CD4-positive, CD25-positive, alpha-beta regulatory T cell (primary cell): ENCODE measurements at places on chromosomes 13 and 19. TPM values are rescaled to one million over a fixed set of nuclear protein-coding genes. Genes with fewer than 3 reads are reported as not detected.

Gene URAD
- not detected for total RNA-seq

Gene CPB2
- not detected for total RNA-seq

Gene USE1
- total RNA-seq = 27.1 TPM

Gene F7
- not detected for total RNA-seq

DNA sequence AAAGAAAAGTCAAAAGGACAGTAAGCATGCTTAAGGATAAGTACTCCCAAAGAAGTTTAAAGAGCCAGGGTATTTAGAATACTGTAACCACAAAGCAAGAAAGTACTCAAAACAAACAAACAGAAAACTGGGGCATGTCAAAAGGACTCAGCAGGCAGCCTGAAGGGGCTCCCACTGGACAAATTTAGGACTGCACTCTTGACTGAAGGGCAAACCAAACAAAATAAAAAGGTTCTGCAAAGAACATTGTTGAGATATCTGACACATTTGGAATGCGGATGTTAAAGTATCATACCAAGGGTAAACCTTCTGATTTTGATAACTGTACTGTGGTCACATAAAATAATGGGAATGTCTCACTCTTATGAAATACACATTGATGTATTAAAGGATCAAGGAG, 157.4 kb downstream of the TNFSF13B start:
- DNase-seq = no peak

- peak; percentile 6 for DNase-seq
These were observed 462.5 kb downstream of the KLF5 start for GRCh38 chr13:73521290-73521624.

GRCh38 chr13:69363360-69363759, 744.3 kb upstream of the ATXN8OS start:
- no peak for DNase-seq

DNA sequence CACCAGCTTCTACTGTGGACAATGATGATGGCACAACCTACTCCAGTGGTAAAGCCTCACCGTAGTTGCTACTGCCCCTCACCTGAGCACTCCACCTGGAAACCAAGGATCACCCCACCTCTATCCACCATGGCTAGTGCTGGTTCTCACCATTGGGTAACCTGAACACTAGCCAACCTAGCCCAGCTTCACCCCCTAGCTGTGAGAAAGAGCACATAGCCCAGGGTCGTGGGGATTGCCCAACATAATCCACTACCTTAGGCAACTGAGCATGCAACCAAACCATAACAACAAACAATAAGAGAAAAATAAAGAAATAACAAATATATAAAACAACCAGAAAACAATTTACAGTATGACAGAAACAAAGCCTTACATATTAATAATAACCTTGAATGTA, 560.1 kb downstream of the DIAPH3 start:
- no peak for DNase-seq

DNA sequence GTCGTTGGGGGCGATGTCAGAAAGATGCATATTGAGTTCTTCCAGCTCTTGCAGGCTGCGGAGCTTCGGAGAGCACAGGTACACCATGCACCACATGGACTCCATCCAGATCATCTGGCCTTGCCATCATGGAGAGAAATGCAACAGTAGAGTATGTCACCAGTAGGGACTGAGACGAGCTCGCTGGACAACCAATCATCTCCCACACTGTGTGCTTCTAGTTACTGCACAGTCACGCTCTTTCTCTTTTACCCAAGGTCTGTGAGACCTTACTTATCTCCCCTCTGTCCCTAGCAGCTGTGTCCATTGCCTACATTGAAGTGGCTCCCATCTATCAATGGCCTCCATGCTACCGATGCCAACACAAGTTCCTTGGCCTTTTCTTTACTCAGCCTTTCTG, 90.5 kb downstream of the C13orf42 start:
- no peak for DNase-seq

DNA sequence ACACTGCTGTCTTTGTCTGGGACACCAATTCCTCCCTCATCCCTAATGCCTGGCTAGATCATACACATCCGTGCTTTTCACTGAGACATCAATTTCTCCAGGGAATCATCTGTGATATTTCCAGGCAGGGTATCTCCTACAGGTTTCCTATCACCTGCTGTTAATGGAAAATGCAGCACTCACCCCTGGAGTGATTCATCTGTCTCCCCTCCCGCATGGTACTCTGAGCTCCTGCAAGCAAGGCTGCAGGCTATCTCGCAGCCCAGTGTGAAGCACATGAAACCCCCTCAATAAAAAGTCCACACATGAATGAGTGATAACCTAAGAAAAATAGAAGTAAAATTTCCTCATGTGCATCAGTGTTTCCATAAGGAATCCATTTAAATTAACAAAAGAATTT, 38.5 kb downstream of the SERTM1 start:
- DNase-seq = no peak

DNA sequence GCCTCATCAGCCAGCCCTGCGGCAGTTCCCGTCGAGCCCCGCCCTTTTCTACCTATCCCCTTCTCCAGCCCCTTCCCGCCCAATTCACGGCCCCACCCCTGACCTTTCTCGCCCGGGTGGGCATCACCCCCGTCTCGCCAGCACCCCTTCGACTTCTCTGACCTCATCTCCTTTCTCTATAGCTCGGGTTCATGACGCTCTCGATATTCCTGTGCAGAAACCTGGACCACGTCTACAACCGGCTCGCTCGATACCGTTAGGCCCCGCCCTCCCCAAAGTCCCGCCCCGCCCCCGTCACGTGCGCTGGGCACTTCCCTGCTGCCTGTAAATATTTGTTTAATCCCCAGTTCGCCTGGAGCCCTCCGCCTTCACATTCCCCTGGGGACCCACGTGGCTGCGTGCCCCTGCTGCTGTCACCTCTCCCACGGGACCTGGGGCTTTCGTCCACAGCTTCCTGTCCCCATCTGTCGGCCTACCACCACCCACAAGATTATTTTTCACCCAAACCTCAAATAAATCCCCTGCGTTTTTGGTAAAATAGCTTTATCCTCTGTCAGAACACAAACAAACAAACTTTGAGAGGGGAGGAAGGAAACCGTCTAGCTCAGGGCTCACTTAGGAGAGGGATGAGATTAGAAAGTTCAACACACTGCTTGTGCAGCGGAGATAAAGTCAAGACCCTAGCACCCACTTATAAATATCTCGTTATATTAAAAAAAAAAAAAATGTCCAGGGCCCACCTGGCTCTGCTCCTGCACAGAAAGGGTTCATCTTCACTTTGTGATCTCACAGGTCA, 5.1 kb downstream of the CD37 start:
- DNase-seq = no peak

DNA sequence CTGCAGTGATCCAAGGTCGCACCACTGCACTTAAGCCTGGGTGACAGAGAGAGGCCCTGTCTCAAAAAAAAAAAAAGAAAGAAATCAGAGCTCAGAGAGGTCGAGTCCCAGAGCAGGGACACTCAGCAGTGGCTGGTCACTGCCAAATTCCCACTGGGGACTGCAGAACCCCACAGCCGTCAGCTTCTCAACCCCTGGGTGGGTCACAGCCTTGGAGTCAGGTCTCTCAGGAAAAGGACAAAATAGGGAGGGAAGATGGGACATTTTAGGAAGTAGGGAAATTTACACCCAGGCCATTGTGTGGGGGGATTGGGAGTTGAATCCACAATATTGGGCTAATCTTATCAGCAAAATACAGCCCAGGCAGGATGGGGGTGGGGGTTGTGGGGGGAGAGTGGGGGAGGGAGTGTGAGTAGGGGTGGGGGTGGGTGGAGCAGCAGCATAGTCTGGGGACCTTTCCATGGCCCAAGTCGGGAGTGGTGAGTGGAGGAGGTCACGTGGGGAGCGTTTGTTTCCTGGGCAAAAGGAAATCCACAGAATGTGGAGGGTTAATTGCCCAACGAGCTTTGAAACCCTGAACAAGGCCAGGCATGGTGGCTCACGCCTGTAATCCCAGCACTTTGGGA, 5.0 kb upstream of the CCDC194 start:
- DNase-seq = no peak

- DNase-seq = no peak
These were observed 918 bp downstream of the TMEM190 start for GRCh38 chr19:55377356-55378131.

- peak; percentile 15 for DNase-seq
These were observed 38.3 kb downstream of the ANKRD10 start for GRCh38 chr13:110876609-110877008.

DNA sequence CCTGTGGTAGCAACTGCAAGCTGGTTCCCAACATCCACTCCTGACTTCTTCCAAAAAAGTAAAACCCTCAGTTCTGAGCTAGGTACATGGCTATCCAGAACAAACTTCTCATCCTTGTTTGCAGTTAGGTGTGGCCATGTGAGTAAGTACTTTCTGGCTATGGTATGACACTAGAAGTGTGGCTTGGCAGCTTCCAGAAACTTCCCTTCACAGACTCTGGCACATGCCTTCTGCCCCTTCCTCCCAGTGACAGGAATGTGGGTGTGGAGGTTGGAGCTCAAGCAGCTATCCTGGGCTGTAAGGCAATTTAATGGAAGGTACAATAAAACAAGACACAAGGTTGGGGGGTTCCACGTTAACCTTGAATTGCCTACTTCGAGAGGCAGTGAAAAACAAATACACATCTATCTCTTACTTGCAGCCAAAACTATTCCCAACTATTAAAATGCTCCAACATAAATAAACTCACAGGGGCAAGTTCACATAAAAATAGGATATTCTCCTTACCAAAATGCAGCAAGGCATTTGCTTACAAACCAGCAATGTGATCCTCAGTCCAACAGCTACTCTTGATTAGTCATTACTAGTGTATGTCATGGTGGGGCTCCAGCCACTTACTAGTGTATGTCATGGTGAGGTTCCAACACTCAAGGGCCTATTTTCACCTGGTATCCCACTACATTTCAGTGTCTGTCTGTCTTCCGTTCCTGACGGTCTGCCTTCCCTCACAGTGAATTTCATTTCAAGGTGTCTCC, 3.1 kb downstream of the SMG9 start:
- DNase-seq = no peak

- DNase-seq = no peak
These were observed 465.6 kb downstream of the ITGBL1 start for GRCh38 chr13:101917833-101918661.

GRCh38 chr19:44807162-44807561, 1.7 kb upstream of the BCAM start:
- DNase-seq = no peak
